Lung (tissue), 17 donors: ENCODE measurements at places on chromosomes 4 and X.

- peak; percentile 34 for DNase-seq
Observed at GRCh38 chrX:105822138-105823091, at the start of gene NRK. NRK (plus strand) TSS chrX:105822539; CDS start chrX:105822846, 307 bp downstream.

DNA sequence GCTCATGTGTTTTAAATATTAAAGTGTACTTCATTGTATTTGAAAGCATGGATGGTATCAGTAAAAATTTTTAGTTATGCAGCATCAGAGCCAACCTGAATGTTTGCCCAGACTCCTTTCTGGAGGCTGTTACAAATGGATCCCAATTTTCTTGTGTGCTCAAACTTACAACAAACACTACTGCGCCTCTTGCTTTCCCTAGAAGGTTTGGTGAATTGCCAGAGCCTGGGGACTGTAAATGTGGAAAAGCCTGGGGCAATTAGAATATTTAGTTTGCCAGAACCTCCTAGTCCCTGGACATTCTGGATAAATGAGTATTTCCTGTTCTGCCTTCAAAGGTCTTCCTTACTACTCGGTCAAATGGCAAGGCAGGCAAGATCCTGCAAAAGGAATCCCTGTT is 4.8 kb downstream of the CAPN6 start:
- DNase-seq = no peak

GRCh38 chrX:153366878-153367538 is 33.1 kb downstream of the ZNF275 start:
- no peak for DNase-seq

DNA sequence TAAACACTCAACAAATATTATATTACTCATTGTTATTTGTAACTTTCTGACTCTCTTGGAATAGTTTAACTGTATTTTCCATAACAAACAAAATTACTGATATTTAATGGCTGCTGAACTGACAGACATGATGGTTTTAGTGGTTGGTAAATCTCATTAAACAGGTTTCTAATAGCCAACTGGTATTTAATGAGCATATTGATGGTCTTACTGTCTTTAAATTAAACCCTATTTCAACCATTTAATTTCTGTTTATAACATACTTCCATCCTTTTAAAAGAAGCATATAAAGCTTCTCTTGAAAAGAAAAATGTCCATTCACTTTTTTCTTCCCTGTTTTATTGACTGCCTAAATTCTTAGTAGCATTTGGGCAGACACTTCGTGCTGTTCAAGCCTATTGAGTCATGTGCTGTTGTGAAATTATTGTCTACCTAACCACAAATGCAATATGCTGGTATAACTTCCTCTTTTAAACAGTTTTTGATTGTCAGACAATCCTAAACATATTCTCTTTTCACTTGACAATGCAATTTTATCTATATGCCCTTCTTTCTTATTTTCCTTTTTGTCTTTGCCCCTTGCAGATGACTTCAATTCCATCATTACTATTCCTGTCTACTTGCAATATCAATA is 163.9 kb upstream of the SLC7A11 start:
- no peak for DNase-seq

GRCh38 chr4:105651884-105652283 is 56.6 kb downstream of the INTS12 start:
- DNase-seq = no peak

DNA sequence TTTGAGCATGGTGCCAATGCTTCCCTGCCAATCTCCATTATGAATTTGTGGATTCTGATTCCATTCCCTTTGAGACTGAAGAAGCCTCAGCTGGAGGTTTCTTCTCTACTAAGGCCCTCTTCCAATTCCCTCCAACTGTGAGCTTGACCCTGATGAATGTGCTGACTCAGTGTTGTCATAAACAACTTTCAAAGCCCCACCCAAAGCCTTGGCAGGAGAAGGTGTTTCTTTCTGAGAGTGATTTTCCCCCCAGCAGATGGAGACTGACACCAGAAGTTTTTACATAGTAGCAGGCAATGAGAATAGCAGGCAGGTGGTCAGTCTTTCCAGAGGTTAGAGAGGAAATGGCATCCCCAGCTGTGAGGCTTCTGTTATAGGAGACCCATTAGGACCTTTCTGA is 53.1 kb downstream of the OCRL start:
- no peak for DNase-seq

DNA sequence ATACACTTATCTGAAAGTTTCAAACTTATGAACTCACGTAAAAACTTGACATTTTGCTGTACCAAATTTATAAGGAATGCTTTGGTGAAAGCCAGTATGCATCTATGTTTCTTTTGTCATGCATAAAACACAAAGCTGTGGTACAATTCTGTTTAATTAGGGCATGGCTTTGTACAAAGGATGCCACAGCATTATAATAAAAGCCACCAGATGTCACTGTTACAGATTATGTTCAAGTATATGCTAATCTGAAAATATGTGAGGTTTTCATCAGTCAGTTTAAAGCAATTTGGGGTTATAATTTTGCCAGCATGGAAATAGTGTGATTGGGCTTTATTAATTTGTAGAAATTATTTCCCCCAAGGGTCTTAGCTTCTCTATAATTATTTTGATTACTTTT is 69.0 kb downstream of the ATOH1 start:
- peak; percentile 14 for DNase-seq

DNA sequence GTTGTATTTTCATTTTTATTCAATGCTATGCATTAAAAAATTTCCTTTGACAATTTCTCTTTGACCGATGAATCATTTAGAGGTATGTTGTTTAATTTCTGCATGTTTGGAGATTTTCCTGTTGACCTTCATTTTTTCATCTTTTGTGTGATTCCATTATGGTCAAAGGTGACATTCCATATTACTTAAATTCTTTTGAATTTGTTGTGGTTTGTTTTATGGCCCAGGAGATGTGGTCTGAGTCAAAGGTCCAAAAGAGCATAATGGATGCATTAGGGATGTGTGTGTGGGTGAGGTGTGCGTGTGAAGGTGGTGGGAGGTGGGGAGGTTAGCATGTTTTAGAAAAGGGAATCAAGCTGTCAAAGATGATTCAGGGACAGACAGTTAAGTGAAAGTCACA is 76.0 kb upstream of the GIMD1 start:
- DNase-seq = no peak
